Stimulated activated CD4-positive, alpha-beta T cell treated with anti-CD3 and anti-CD28 coated beads, Interleukin-12 subunit alpha, Interleukin-12 subunit beta, amount 100 ng/mL, for 48 hours (primary cell): ENCODE measurements at places on chromosomes 2 and 18.

DNA sequence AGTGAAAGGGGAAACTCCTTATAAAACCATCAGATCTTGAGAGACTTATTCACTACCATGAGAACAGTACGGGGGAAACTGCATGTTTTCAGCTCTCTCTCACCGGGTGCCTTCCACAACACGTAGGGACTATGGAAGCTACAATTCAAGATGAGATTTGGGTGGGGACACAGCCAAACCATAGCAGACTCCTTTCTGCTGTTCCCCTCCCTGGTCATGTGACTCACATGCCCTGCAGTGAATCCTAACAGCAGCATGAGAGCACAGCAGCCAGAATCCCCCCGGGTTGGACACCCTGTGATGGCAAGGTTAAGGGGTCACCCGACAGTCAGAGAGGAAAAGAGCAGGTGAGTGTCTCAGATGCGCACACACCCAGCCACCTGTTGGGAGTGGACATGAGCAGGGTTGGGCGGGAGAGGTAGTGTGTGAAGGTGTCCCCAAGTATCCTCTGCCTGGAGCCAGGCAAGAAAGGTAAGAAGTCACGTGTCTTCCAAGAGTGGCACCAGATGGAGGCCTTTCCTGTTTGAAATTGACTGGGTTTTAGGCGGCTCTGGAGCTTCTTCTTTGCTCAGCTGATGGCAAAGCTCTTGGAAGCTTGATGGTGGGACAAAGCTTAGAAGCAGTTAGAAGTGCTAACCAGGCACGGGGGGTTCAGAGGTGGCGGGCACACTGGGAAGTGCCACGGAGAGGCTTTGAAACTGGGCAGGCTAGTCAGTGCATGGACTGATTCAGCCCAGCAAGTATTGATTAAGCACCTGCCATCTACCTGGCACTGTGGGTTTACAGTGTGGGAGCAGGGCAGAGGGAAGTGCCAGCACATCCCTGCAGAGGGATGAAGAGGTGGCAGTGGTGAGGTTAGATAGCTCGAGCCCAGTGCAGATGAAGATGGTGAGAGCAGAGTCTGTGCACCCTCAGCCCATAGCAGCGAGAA, 68.7 kb downstream of the RHOB start:
- no peak for DNase-seq

- DNase-seq = no peak
Observed at GRCh38 chr2:222319586-222320435, 21.0 kb upstream of the PAX3 start.

DNA sequence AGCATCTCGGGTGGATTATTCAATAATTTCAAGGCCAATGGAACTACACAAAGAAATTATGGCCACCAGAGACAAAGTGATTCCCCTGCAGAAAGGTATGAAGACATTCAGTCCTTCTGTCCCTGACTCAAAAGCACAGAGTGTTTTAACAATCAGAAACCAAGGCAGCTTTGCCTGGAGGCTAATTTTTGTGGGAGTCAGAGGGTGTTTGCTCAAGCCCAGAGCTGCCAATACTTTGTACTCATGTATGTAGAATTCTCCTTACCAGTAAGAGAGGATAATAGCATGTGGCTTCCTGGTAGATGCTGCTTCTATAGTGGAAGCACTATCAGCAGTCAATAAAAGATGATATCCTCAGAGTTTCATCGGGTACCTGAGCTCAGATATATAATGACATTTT, 178.4 kb downstream of the KCNE4 start:
- DNase-seq = no peak

GRCh38 chr18:5582849-5583681, 39.3 kb upstream of the EPB41L3 start:
- DNase-seq = no peak

- no peak for DNase-seq
Observed at GRCh38 chr2:46983065-46983801, 67.6 kb upstream of the MCFD2 start.

- DNase-seq = no peak
Observed at GRCh38 chr2:54469484-54470053, 13.4 kb downstream of the SPTBN1 start.

- no peak for DNase-seq
Observed at GRCh38 chr2:150742094-150742493, 254.6 kb upstream of the RND3 start.

DNA sequence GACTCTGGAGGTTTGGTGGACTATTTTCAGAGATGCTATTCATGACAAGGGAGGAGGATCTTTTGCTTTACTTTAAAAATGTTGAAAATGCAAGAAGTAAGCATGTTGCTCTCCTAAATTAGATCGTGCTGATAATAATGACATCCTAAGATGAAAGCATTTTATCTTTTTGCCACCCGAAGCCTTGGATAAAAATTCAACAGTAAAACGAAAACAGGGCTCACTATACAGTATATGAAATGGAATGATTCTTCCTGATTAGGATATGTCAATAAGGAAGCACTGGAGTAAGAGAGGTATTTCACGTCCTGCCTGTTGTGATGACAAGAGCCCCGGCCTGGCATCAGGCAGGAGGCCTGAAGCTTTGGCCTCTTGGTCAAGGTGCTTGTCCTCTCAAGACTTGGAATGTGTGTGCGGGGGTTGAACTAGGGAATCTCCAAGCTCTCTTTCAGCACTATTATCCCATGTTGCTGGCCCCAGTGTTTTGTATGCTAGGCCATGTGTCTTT, 306.0 kb downstream of the MTX2 start:
- no peak for DNase-seq

- DNase-seq = no peak
Observed at GRCh38 chr2:186559370-186559769, 30.5 kb upstream of the ITGAV start.

DNA sequence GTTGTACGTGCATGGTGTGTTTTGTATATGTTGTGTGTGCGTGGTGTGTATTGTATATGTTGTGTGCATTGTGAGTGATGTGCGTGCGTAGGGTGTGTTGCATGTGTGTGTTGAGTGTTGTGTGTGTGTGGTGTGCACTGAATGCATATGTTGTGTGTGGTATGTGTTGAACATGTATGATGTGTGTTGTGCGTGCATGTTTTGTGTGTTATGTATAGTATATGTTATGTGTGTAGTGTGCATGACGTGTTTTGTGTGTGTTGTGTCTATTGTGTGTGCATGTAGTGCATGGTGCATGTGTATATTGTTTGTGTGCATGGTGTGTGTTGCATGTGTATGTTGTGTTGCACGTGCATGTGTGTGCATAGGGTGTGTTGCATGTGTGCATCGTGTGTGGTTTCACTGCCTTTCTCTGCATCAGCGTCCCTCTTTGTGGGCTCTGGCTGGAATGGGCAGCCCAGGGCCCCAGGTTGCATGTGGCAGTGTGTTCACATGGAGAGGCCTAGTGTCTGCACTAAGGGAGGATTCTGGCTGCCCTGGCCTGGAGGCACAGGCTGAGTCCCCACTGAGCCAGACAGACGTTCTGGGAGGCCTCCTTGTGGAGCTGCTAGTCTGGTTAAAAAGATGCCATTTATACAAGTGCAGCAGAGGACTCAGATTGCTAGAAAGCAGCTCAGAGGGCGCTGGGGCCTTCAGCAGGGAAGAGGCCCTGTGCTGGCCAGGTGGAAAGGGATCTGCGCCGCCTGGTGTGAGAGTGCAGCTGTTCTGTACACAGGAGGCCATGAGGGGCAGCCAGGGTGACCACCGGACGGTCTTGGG, 107.2 kb downstream of the FAM168B start:
- no peak for DNase-seq

DNA sequence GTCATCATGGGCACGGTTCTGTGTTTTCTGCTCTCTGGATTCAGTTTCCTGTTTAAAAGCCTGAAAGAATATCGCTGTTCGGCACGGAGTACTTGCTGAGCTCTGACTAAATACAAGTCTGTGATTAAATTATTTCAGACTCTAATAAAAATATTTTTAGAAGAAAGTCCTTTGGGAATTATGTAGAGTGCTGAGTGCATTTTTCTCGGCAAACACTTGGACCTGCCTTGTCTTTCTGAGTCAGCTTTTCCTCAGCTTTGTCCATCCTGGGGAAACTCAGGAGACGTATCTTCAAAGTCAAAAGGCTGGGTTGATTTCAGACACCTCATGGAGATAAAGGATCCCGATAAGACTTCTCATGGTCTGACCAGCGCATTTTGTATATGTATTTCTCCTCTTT, 45.9 kb downstream of the IL1R2 start:
- DNase-seq = no peak

GRCh38 chr2:96404446-96405373, 69.1 kb downstream of the NCAPH start:
- DNase-seq = no peak

GRCh38 chr18:579238-579637, 942 bp upstream of the CETN1 start:
- DNase-seq = no peak

- DNase-seq = no peak
Observed at GRCh38 chr2:67524213-67524612, 127.1 kb downstream of the ETAA1 start.

DNA sequence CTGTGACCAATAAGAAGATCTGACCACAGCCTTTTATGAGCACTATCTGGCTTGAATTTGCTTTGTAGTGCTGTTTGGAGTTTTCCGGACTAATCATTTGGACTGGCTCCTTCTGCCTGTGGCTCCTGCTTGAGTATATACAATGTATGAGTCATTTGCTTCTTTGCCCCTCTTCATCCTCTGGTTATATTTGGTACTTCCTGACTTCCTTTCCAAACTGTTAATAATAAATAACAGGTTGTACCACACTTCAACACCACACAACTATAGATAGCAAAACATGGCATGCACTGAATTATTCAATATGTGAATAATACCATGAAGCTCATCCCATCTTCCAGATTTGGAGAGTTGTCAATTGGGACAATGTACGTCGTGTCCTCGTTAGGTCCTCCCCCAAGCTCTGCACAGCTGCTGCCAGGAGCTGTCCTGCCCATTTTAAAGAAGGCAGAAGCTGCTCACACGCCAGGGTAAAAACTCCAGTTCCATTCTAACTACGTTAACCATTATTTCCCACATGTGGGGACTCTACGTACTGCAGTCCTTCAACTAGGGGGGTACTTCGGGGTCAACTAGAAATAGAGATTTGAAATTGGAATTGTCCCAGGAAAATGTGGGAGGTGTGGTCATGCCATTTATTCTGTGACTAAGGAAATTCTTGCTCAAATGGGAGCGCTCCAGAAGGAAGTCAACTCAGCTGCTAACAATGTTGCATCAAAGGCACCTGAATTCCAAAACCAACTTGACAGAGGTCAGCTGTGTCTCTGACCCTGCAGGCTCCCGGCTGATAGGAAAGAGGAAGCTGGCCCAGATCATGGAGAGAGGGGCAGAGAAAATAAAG, 38.1 kb downstream of the ST8SIA5 start:
- no peak for DNase-seq

GRCh38 chr2:54915101-54915500, 135.2 kb downstream of the RTN4 start:
- DNase-seq = no peak

DNA sequence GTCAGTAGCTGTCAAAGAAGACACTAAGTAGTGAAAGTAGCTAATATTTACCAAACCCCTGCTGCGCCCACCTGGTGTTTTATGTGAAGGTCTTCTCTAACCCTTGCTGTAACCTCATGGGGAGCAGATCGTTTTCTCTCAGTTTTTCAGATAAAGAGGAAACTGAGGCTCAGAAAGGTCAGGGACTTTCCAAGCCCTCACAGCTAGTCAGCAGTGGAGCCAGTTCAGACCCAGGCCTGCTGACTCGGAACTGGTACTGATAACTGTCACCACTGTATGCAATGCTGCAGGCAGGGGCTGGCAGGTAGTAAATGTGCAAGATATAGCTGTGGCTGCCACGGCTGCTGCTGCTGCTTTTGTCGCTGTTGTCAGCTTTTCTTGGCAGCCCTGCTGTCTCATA, 69.1 kb downstream of the LRRFIP1 start:
- DNase-seq = no peak

GRCh38 chr2:194116861-194117260, 1540.2 kb upstream of the SLC39A10 start:
- DNase-seq = no peak

GRCh38 chr2:126699716-126700581, 44.0 kb downstream of the GYPC start:
- no peak for DNase-seq

GRCh38 chr2:60548845-60549237, 4.6 kb downstream of the BCL11A start:
- no peak for DNase-seq

GRCh38 chr2:196233021-196233804, 61.8 kb upstream of the STK17B start:
- no peak for DNase-seq

- DNase-seq = no peak
Observed at GRCh38 chr2:235901243-235901642, 266.9 kb downstream of the GBX2 start.

GRCh38 chr2:232276733-232277313, 101.7 kb upstream of the ALPP start:
- DNase-seq = no peak

DNA sequence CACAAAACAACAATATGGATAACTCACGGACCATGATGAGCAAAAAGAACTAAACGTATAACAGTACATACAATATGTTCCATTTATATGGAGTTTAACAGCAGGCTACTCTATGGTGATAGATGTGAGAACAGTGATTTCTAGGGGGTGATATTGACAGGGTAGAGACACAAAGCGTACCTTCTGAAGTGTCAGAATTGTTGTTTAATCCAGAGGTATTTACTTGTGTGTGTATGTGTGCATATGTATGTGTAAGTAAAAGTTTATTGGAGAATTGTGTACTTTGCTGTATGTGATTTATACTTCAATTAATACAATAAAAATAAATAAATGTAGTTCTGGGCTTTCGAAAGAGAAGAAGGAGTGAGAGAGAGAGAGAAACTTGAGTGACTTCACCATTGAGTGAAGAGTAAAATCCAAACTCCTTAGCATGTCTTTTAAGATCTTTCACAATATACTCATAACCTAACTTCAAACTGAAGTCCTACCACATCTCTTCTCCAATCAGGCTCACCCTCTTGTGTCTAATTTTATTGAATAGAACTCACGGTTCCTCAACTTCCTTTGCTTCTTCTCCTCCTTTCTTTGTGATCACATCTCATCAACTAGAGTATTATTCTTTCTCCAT, 126.0 kb upstream of the KLF7 start:
- DNase-seq = no peak

DNA sequence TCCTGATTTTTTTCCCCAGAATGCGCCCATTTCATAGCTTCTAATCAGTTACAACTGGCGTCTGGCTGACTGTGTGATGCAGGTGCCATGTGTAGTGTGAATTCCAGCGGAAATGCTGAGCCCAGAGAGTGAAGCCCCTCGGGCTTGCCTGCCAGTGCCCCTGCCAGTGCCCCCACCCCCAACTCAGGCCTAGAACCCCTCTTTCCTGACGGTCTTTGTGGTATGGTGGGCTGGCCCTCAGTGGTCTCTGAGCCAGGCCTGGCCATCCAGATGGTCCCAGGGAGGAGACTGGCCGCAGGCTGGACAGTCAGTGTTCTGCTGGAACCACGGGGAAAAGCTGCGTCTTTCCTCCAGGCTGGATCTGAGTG, 3.1 kb downstream of the RAMP1 start:
- DNase-seq = no peak
